Islet precursor cell (in vitro differentiated cells): ENCODE measurements at places on chromosomes 12 and 14.

- DNase-seq: no peak
These were observed 213.5 kb upstream of the LHX5 start for GRCh38 chr12:113684908-113685782.

- DNase-seq: no peak
These were observed 31.2 kb downstream of the SRGAP1 start for GRCh38 chr12:63875703-63876102.

DNA sequence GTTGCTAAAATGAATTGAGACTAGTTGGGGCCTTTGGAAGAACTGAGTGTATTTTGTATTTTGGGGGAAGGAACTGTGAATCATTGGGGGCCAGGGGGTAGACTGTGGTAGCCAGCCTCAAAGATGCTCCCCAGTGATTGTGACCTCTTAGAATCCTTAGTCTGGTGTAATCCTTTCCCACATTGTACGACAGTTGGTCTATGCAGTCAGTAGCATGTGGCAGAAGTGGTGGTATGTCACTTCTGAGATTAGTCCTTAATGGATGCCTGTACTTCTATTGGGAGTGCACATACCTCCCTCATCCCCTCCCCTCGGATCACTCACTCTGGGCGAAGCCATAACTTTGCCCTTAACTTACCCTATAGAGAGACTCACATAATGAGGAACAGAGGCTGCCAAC is 48.0 kb downstream of the USP15 start:
- no peak for DNase-seq

DNA sequence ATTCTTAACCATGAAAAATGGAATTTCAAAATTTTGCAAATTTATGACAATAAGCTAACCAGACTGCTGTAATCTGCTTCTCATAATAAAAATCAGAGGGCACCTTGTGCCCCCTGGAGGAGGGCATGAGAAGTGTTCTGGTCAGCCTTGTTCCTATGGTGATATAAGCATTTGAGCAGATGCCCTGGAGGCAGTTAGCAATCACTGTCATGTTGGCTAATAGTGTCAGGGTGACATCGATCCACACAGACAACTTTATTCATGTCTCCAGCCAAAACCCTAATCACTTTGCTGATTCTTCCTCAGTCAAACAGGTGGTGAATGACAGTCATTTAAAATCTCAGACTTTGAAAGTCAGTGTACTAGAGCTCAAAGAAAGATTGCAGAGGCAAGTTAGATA is 943.0 kb downstream of the GALC start:
- peak; percentile 82 for DNase-seq

DNA sequence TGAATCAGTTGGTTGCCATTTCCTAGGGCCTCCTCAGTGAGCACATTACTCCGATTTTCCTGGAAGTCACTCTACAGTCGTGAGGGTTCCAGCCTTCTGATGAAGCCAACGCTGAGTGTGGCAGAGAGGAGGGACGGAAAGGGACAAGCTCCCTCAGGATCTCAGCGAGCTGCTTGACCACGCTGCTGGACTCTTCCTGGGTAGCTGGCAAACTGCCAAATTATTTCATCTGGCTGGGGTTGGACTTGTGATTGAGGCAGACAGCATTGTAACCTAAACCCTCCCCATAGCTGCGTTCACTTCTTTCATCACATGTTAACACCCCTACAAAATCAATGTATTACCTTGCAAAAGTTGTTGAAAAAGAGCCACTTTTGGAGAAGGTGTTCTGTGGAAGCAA is 69.6 kb upstream of the CHST11 start:
- no peak for DNase-seq

- no peak for DNase-seq
These were observed 1472.5 kb upstream of the SEL1L start for GRCh38 chr14:83006121-83006670.
